Glutamatergic neuron (in vitro differentiated cells): ENCODE measurements at places on chromosomes 12 and 14. TPM values are rescaled to one million over a fixed set of nuclear protein-coding genes. Genes with fewer than 3 reads are reported as not detected.

KLRC1 gene
- not detected for total RNA-seq

PLEKHG7 gene
- total RNA-seq, result not detected

TMEM121 gene
- total RNA-seq, result 2.7 TPM

JDP2 gene
- total RNA-seq, result 5.7 TPM

SERPINA3 gene
- not detected for total RNA-seq

PLBD1 gene
- 0.32 TPM for total RNA-seq

DNA sequence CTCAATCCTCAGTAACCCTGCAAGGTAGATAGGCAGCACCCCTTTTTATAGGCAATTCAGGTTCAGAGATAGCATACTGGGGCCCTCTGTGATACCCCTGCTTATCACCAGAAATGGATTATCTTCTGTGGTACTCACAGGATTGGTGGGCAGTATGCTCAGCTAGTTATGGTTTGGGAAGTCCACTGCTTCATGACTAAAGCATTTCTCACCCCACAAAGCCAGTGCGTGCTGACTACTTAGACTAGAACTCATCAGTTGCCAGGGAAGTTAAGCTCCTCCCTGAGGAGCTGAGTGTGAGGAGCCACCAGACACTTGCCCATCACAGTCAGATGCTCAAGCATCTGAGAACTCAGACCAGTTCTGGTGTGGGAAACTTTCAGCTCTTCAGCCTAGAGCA lies 76.3 kb downstream of the SCAF11 start:
- H3K4me1 ChIP-seq, result peaks cover 2% of the 10 kb centered on the region
- no peaks in the 10 kb centered on the region for H3K27me3 ChIP-seq
- no peaks in the 10 kb centered on the region for H3K36me3 ChIP-seq
- H3K27ac ChIP-seq, result no peak overlapping the region
- H3K4me3 ChIP-seq, result no peak overlapping the region
- DNase-seq, result no peak

DNA sequence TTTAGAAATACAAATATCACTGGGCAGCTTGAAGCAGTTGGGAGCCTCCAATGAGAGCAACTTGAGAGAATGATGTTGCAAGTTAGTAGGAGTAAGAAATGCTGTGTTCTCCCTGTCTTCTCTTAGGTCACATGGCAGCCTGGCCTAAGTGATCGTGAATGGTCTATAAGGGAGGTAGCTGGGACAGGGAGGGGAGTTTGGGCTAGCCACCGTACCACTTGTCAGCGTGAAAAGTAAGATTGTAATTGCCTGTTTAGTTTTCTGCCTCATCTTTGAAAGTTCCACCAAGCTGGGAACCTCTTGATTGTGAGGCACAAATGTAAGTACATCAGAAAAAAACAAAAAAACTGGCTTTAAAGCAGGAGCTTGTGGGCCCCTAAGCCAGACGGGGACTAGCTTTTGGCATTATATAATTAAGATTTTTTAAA lies 36.4 kb downstream of the MDM2 start:
- no peaks in the 10 kb centered on the region for H3K4me1 ChIP-seq
- H3K4me3 ChIP-seq, result no peak overlapping the region
- no peak overlapping the region for H3K27ac ChIP-seq
- H3K27me3 ChIP-seq, result peaks cover 3% of the 10 kb centered on the region

DNA sequence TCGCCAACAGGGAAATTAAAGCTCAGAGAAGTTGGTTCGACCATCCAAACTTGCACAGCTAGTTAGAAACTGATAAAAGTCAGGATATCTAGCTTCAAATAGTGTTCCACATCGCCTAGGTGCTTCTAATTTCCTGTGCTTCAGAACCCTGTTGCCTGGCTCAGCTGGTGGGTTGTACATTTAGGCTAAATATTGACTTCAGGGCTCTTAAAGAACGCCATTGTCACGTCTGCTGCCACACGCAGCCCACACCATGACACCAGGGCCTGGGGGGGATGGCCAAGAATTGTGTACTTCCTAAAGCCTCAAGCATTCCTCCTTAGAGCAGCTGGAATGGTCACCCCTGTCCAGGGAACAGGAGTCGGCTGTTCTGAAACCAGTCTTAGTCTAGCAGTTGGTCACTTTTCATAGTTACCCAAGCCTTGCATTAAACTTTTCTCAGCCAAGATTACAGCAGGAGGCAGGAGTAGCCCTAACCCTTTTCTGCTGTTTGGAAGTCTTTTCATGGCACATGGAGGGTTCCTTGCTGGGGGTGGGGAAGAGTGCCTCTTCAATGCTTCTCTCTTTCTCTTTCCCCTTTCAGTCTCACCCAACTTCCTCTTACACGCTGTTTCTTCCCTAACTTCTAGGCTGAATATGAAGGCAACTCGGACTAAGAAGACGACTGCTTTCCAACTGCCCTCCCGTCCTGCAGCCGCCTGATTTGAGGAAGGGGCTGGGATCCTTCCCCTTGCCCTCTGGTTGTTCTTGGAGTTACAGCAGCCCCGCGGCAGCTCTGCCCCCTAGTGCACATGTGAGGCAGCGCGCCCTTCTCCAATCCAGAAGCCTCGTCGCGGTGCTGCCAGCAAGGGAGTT lies 17.1 kb downstream of the FOS start:
- peak overlapping the region; percentile 91 for H3K4me3 ChIP-seq
- peaks cover 6% of the 10 kb centered on the region for H3K4me1 ChIP-seq
- no peaks in the 10 kb centered on the region for H3K27me3 ChIP-seq
- H3K36me3 ChIP-seq, result no peaks in the 10 kb centered on the region
- no peak overlapping the region for H3K27ac ChIP-seq
- DNase-seq, result peak; percentile 89

GRCh38 chr12:66960704-66961690 lies 282.1 kb upstream of the GRIP1 start:
- H3K4me1 ChIP-seq, result peaks cover 21% of the 10 kb centered on the region
- H3K27me3 ChIP-seq, result peaks cover 6% of the 10 kb centered on the region
- H3K27ac ChIP-seq, result no peak overlapping the region
- no peaks in the 10 kb centered on the region for H3K36me3 ChIP-seq
- DNase-seq, result no peak

DNA sequence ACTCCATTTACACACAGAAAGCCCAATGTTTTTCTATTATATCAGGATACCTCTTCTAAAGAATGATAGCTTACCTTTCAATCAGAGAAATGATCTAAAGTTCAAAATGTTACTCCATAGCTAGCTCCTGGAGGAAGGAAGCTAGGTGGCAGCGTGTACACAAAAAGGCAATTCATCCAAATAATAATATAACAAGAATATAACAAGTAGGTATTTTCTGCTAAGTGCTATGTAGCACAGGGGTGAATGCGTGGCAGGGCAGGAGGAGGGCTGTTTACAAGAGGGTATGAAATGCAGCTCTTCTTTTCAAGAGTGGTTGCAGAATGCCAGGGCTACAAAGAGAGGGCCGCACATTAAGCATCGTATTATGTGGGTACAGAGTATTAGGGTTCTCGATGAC lies 663 bp upstream of the SNAPC1 start:
- DNase-seq, result no peak
- no peaks in the 10 kb centered on the region for H3K36me3 ChIP-seq
- H3K27me3 ChIP-seq, result peaks cover 8% of the 10 kb centered on the region

DNA sequence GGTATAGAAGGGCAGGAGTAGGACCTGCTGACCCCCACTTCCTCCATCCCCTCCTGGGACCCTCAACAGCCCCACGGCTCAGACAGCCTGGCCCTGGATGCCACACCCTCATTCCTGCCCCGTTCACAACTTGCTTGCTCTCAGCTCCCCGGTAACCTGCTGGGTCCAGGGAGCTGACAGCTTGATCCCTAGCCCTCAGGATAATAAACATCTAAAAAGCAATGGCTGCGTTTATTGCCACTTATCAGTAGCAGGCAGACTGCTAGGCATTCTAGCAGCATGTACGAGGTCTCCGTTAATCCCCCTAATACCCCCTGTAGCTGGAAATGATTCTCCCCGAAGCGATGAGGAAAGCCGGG lies 24.3 kb upstream of the RPLP0 start:
- H3K36me3 ChIP-seq, result no peaks in the 10 kb centered on the region
- no peak for DNase-seq
- H3K27ac ChIP-seq, result no peak overlapping the region
- H3K27me3 ChIP-seq, result peaks cover 16% of the 10 kb centered on the region

DNA sequence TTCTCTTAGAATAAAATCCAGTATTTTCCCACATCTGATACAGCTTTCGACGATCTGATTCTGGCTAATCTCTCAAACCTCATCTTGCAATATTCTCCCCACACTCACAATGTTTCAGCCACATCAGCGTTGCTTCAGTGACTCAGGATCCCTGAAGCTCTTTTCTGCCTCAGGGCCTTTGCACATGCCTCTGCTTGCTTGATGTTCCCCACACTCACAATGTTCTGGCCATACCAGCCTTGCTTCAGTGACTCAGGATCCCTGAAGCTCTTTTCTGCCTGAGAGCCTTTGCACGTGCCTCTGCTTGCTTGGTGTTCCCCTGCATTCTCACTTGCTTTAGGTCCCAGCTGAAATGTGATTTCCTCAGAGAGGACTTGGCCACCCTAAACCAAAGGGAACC lies 2.6 kb downstream of the C12orf42 start:
- H3K4me3 ChIP-seq, result no peak overlapping the region
- peaks cover 5% of the 10 kb centered on the region for H3K4me1 ChIP-seq
- H3K36me3 ChIP-seq, result peaks cover 5% of the 10 kb centered on the region
